Stimulated activated CD8-positive, alpha-beta memory T cell treated with anti-CD3 and anti-CD28 coated beads, Interleukin-2, amount 100 ng/mL, for 48 hours (primary cell): ENCODE measurements at places on chromosomes 12 and 14.

DNA sequence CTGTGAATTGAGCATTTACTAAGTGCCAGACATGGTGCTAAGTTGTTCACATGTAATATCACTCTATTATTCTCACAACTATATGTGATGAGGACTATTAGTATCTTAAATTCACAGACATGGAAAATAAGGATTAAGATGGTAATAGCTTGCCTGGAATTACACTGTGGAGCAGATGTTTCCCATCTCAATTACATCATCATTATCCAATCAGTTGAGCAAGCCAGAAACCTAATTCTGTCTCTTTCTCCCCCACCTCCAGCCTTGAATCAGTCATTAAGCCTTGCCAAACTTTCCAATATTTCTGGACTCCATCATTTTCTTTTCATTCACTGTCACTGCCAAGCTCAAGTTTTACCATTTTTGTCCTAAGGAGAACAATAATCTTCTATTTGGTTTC is 287.8 kb upstream of the KITLG start:
- no peak for DNase-seq

- DNase-seq: no peak
Observed at GRCh38 chr14:103341250-103342129, 7.5 kb downstream of the EIF5 start.

- no peak for DNase-seq
Observed at GRCh38 chr12:29204521-29204920, 55.4 kb downstream of the FAR2 start.

GRCh38 chr14:88154926-88155325 is 150.0 kb downstream of the GPR65 start:
- no peak for DNase-seq

- no peak for DNase-seq
Observed at GRCh38 chr12:50689437-50689836, 74.5 kb upstream of the ATF1 start.

DNA sequence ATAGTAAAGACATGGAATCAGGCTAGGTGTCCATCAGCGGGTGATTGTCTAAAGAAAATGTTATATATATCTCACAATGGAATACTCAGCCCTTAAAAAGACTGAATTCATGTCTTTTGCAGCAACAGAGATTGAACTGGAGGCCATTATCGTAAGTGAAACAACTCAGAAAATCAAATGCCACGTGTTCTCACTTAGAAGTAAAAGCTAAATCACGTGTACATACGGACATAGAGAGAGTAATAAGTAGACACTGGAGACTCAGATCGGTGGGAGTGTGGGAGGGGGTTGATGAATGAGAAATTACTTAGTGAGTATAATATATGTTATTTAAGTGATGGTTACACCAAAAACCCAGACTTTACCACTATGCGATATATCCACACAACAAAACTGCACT is 266.3 kb upstream of the PPFIA2 start:
- no peak for DNase-seq

DNA sequence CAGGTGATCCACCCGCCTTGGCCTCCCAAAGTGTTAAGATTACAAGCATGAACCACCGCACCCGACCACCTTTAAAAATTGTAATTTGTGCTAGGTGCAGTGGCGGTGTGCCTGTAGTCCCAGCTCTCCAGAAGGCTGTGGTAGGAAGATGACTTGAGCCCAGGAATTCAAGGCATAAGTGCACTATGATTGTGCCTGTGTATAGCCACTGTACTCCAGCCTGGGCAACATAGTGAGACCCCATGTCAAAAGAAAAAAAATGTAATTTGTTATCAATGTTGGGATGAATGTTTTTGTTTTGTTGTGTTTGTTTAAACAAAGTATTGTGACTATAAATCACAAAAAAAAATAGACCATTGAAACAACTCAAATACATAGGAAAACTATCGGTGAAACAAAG is 43.1 kb upstream of the NAP1L1 start:
- no peak for DNase-seq

DNA sequence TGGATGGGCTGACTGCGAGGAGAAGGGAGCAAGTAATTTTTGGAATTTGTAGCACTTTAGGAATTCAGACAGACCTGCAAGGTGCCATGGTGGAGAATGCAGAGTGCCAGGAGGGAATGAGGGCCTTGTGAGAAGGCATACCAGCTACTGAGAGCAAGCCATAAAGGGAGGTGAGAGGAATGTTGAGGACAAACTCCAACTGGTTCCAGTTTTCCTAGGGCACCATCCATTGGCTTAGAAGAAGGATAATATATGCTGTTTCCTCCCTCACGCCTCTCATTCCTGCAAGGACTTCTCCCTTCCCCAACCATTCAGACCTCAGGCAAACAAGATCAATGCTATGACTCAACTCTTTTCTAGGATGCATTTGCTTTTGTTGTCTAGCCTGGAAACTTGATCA is 11.2 kb upstream of the DAAM1 start:
- DNase-seq: no peak

DNA sequence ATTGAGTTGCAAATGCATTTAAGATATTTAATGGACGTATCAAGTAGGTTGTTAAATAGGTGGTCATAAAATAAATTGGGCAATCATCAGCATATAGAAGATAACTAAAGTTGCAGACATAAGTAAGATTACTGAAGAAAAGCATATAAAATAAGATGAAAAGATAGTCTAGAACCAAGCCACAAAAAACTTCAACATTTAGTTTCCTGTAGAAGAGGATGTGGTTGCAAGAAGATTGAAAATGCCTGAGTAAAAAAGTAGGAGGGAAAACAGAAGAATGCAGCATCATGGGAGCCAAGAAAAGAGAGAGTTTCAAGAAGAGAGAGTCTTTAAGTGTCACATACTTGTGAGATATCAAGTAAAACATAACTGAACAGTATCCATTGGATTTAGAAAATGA is 17.6 kb upstream of the SLC16A7 start:
- DNase-seq: no peak

GRCh38 chr14:69886453-69887242 is 7.4 kb downstream of the SMOC1 start:
- no peak for DNase-seq

DNA sequence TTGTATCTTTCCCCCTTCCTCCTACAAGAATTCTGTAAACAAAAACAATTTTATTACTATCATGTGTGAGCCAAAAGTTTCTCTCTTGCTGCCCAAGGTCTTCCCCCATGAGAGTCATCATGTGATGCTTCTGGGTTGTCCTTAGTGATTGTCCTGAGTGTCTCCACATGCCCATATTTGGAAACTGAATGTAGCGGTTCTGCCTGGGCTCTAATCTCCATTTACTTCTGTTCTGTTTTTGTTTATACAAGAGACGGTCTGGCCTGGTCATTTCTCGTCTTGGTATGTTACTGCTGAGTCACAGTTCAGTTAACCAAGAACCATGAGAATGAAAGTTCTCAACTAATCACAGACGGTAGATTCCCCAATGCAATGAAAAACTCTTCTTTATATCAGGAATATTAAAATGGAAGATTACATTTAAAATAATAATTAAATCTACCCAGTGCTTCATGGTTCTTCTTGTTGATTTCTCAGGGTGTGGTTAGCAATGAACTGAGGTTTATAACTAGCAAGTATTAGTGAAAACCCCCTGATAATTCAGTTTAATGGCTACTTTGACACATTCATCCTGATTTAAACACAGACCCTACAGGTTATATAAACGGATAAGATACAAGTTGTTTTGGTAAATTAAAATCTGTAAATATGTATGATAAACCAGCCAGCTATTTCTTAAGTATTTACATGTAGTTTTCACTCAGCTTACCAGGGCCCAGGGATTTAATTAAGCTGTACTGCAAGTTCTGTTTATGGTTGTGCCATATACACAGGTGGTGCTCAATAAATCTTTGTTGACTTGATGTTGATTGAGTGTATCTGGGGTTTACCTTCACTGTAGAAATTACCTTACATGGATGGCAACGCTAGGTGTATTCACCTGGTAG is 81.1 kb downstream of the PELI2 start:
- DNase-seq: no peak

GRCh38 chr14:29077916-29078315 is 311.3 kb downstream of the FOXG1 start:
- DNase-seq: no peak

- no peak for DNase-seq
Observed at GRCh38 chr14:72000907-72001306, 68.7 kb downstream of the RGS6 start.

DNA sequence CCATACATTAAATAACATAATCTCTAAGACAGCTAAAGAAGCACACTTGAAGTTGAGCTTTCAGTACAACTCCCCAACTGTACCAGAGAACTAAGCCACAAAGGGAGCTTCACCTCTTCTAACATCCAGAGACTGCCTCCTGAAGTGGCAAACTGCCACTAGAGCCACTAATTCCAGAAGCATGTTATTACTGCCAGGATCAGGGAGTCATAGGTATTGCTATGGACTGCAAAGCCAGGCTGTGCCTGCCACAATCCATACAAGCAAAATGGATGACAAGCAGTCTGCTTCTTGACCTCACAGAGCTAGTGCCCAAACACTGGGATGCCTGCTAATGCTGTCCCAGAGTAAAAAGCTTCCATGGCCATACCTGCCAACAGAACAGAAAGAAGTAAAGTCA is 160.1 kb downstream of the STXBP6 start:
- no peak for DNase-seq

GRCh38 chr14:43135877-43136411 is 1371.1 kb downstream of the FSCB start:
- DNase-seq: no peak

- no peak for DNase-seq
Observed at GRCh38 chr12:114440270-114441038, 34.5 kb upstream of the TBX5 start.

DNA sequence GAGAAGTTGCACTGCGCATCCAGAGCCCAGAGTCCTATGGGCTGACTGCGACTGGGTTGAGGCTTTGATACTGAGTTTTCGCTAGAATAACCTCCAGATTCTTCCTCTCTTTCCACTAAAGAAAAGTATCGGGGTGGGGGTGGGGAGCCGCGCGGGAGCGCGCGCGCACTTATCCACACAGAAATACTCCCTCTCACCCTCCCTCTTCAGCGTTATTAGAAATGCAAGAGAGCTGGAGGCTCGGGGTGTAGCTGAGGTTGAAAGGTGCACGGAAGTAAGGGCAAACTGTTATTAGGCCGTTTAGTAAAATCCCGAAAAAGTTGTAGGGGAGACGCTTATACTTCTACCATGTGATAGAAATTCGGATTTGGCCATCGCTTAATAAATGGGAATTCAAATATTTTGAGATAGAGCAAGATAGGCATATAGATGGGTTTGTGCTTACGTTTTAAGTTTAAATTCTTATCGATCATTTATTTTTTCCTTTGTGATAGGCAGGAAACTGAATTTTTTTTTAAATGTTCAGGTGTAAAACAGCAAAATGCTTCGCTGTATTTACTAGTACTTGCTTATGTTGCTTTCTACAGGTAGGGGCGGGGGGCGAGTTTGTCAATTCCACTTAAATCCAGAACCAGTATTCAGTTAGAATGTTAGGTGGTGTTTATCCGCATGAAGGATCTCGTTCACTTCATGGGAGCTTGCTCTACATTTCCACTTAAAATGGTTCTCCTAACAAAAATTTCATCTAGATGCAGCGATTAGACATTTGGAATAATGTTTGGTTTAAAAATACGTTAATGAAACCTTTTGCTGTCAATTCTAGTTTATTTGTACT is 1.1 kb downstream of the ARHGAP5 start:
- no peak for DNase-seq

DNA sequence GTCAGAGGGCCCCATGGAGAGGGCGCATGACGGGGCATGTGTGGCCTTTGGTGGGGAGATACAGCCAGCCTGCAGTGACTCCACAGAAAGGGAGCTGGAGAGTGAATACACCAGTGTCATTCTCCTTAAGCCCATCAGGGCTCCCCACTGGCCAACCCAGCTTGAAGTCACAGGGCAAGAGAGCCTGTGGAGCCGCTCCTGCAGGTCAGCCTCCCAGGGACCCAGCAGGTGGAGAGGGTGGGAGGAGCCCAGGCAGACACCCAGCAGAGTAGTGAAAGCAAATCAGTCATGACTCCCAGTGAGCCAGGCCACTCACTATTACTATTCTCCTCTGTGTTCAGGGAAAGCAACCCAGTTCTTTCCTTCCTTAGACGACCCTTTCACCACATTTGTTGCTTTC is 110.0 kb upstream of the CPM start:
- DNase-seq: no peak

GRCh38 chr14:58833634-58834378 is 196.0 kb downstream of the DACT1 start:
- DNase-seq: no peak

DNA sequence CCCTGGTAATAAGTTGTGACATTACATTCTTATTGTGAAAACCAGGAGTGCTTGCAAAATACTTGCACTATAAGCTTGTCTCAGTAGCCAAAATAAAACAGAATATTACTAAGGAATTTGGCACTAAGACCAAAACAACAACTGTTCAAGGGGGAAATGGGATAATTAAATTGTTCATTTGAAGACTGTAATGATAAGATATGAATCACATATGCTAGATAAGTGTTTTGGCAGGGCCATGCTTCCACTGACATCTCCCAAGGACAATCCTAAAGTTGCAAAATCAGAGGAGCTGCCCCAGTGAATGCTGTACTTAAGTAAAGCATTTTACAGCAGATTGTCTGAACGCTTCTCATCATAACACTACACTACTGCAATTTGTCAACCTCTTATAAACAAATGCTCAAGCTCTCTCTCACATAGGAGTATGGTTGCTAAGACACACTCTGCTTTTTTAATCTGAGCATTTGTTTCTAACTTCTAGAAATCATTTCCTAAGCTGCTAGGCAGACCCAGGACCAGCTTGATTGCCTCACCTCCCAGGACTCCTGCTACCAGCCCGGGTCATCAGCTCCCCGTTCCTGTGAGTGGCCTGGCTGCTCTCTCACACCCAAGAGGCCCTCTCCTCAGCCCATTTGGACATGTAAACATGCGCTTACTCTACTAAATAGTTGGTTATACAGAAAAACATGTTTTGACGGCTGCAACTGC is 191.5 kb downstream of the PAX9 start:
- no peak for DNase-seq

GRCh38 chr12:90562671-90563070 is 392.3 kb downstream of the CCER1 start:
- DNase-seq: no peak

- no peak for DNase-seq
Observed at GRCh38 chr12:119145367-119145766, 33.4 kb upstream of the HSPB8 start.

- no peak for DNase-seq
Observed at GRCh38 chr12:20596061-20596460, 99.1 kb upstream of the SLCO1C1 start.

- DNase-seq: no peak
Observed at GRCh38 chr12:75439930-75440329, 40.6 kb upstream of the GLIPR1 start.
